Central memory CD8-positive, alpha-beta T cell (primary cell): ENCODE measurements at places on chromosomes 1 and 21.

- H3K4me1 ChIP-seq = peaks cover 33% of the 10 kb centered on the region
- no peak overlapping the region for H3K4me3 ChIP-seq
- H3K27me3 ChIP-seq = no peaks in the 10 kb centered on the region
Measured at GRCh38 chr21:32708069-32708468, 19.7 kb downstream of the SYNJ1 start.

GRCh38 chr1:19330449-19331135 lies 18.5 kb downstream of the SLC66A1 start:
- peak overlapping the region; percentile 14 for H3K4me3 ChIP-seq
- H3K4me1 ChIP-seq = no peaks in the 10 kb centered on the region
- H3K36me3 ChIP-seq = peaks cover 35% of the 10 kb centered on the region
- no peak overlapping the region for H3K27ac ChIP-seq
- DNase-seq = no peak
- no peaks in the 10 kb centered on the region for H3K27me3 ChIP-seq

GRCh38 chr1:17920881-17921640 lies 165.9 kb downstream of the ACTL8 start:
- no peaks in the 10 kb centered on the region for H3K36me3 ChIP-seq
- no peak for DNase-seq
- peaks cover 74% of the 10 kb centered on the region for H3K27me3 ChIP-seq

DNA sequence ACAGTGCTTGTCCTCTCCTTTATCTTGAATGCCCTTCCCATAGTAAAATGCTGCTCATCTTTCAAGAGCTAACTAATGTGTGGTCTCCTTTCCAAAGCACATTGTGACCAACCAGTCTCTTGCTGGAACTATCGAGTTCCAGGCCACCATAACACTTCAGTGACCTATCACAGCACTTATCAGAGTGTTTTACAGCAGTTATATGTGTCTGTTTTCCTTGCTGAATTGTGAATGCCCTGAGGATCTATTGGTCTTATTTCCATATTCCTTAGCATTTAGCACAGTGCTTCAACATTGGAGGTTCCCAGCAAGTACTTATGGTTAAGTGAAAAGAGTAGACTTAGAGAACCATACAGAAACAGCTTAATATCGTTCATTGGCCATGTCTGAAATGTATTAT lies 264.3 kb downstream of the DYRK1A start:
- peaks cover 60% of the 10 kb centered on the region for H3K27me3 ChIP-seq
- DNase-seq = no peak
- H3K36me3 ChIP-seq = no peaks in the 10 kb centered on the region
- H3K27ac ChIP-seq = no peak overlapping the region

DNA sequence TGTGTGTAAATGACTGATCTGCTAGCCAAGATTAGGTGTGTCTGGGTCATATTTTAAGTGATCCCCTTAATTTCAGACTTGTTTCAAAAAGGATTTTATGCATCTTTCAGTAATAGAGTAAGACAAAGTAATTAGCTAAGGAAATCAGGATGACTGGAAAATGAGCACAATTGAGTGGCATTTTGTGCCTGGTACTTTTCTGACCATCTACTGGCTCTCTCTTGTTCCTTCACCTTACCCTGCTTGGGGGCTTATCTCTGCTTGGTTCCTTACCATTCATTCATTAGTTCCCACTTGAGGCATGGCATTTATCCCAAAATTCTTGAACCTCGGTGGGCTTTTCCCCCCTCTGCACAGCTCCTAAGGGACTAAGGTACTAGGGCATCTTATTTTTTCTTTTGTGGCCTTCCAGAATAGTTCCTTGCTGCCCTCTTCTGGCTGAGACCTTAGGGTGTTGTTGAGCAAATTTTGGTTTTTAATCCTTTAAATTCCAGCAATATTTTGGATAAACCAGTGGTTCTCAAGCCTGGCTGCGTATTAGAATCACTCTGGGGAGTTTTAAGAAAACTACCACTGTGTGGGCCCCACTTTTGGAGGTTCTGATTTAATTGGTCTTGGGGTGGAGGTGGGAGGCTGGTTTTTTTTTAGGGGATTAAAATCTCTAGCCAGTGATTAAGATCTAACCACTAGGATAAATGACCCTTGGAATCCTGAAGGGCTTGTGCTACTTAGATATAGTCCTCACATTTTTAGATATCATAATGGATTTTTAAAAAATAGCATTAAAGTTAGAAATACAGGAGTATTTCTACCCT lies 50.8 kb downstream of the HS2ST1 start:
- H3K4me1 ChIP-seq = peaks cover 6% of the 10 kb centered on the region
- no peaks in the 10 kb centered on the region for H3K27me3 ChIP-seq
- no peak overlapping the region for H3K4me3 ChIP-seq
- no peak overlapping the region for H3K27ac ChIP-seq

DNA sequence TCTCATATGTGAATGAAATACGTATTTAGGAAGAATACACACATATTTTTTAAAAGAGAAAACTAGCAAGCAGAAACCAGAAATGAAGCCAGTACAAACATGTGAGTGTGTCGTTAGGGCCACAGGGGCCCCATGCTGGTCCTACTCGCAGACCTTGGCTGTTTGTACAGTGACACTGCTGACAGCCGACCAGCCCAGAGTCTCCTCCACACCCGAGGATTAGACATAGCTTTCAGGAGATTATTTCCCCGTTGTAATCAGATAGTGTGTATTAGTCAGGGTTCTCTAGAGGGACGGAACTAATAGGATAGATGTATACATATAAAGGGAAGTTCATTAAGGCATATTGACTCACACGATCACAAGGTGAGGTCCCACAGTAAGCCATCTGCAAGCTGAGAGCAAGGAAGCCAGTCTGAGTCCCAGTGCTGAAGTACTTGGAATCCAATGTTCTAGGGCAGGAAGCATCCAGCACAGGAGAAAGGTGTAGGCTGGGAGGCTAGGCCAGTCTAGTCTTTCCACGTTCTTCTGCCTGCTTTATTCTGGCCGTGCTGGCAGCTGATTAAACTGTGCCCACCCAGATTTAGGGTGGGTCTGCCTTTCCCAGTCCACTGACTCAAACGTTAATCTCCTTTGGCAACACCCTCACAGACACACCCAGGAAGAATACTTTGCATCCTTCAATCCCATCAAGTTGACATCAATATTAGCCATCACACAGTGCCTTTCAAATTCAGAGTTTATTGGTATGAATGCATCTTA lies 51.2 kb downstream of the DIP2A start:
- DNase-seq = no peak
- no peak overlapping the region for H3K27ac ChIP-seq
- H3K4me1 ChIP-seq = no peaks in the 10 kb centered on the region
- no peak overlapping the region for H3K4me3 ChIP-seq
